Adrenal gland (tissue), 19 donors: ENCODE measurements at places on chromosomes 6 and 20. TPM values are rescaled to one million over a fixed set of nuclear protein-coding genes. Genes with fewer than 3 reads are reported as not detected.

The TTI1 gene
- 18.3 TPM for total RNA-seq

The PAX1 gene
- total RNA-seq: not detected

The ETV7 gene
- total RNA-seq: 0.28 TPM

The KIAA0408 gene
- 1.8 TPM for total RNA-seq

The TMEM200A gene
- 71.8 TPM for total RNA-seq

The BEND3 gene
- total RNA-seq: 2.5 TPM

The BMP6 gene
- 4.7 TPM for total RNA-seq

The SLC26A8 gene
- not detected for total RNA-seq

The SFTA2 gene
- total RNA-seq: not detected

The SLC13A3 gene
- 3.3 TPM for total RNA-seq

The SLC29A1 gene
- total RNA-seq: 125 TPM

The FOXA2 gene
- total RNA-seq: not detected

The CDH26 gene
- total RNA-seq: 0.55 TPM

The SAMD5 gene
- total RNA-seq: 0.12 TPM

The FAM162B gene
- total RNA-seq: 0.87 TPM

The SLC35A1 gene
- 38.8 TPM for total RNA-seq

The PSORS1C1 gene
- 0.06 TPM for total RNA-seq

The PKIG gene
- 110 TPM for total RNA-seq

The PRR18 gene
- not detected for total RNA-seq

The PSMB8 gene
- total RNA-seq: 95.0 TPM

The VSX1 gene
- total RNA-seq: 0.19 TPM

The TP53TG5 gene
- total RNA-seq: 0.65 TPM

The BHLHE23 gene
- not detected for total RNA-seq

The IER3 gene
- total RNA-seq: 22.5 TPM
